ENCODE measurements at places on chromosomes 7 and 10. TPM values are rescaled to one million over a fixed set of nuclear protein-coding genes. Genes with fewer than 3 reads are reported as not detected.

The FAM20C gene
- total RNA-seq = 17.8 TPM

The RINT1 gene
- 28.5 TPM for total RNA-seq

The CFAP43 gene
- 1.0 TPM for total RNA-seq

The LIPM gene
- not detected for total RNA-seq

The SUGCT gene
- total RNA-seq = 8.4 TPM

The CCL24 gene
- total RNA-seq = not detected

The RASSF4 gene
- 16.3 TPM for total RNA-seq

The PPP1R3A gene
- not detected for total RNA-seq

The CNNM1 gene
- total RNA-seq = 0.31 TPM

The MMP21 gene
- total RNA-seq = 0.23 TPM

Data from mesothelial cell of epicardium (in vitro differentiated cells).